ENCODE measurements at places on chromosomes 3 and 15.
A peak's percentile ranks its signal among the peaks of the same experiment; 100 is the strongest.

DNA sequence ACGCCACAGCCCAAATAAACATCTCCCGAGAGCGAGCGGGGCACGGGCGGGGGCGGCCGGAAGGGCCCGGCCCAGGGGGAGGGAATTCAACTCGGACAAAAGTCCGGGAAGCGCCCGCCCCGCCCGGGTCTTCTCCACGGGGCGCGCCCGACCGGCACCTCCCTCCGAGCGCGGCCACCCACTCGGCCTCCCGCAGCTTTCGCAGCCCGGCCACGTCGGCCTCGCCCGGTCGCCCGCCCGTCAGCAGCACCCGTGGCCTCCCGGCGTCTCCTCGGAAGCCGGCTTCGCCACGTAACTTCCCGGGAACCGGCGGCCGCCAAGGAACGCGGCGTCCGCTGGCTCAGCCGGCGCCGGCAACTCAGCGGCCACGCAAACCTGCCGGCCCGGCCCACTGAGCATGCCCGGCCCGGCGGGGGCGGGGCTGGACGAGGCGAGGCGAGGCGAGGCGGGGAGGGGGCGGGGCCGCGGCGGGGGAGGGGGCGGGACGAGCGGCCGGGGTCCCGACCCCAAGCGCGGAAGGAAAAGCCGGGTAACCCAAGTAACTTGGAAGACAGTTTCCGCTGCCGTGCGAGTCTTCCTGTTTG, at the start of gene TJP1:
Gene TJP1 (minus strand): TSS at position 369 of the 584 bp plus-strand sequence. CDS start 440 bp downstream, outside the sequence.
- DNase-seq = no peak

- DNase-seq = no peak
Observed at GRCh38 chr15:68199340-68199739, 5.8 kb downstream of the CALML4 start.

- DNase-seq = no peak
Observed at GRCh38 chr3:487614-488013, 291.1 kb downstream of the CHL1 start.

DNA sequence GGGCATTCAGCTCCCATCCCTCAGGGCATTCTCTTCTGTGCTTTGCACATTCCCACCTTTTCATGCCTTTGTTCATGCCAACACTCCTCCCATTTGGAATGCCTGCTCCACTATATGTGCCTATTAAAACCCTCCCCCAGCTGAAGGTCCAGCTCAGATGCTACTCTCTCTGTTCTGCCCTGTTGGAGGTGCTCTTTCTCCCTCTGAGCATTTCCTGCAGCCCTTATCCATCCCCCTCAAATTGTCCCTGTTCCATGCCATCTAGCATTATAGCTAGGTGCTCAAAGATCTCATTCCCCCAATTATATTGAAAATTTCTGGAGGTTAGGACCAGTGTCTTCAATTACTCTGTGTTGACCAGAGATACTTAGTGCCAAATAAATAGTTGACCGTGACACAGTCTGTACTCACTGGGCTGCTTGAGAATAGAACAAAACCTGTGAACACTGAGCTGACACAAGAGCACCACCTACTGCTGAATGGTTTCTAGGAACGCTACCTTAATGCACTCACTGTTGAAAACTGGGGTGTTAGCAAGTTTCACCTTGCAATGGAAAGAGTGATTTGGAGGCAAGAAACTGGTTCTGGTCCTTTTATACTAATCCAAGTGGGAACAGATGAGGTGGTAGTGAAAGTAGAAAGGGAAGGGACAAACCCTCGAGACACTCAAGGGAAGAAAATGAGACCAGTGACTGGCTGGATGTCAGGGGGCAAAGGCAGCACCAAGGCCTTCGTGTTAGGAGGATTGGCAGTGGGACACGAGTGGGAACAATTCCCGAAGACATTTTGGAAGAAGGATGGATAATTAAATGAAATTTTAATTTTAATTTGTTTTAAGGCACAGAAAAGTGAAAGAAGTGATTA, 289.8 kb upstream of the ROPN1 start:
- no peak for DNase-seq

GRCh38 chr3:159560214-159560979, 428.2 kb upstream of the IL12A start:
- DNase-seq = no peak

DNA sequence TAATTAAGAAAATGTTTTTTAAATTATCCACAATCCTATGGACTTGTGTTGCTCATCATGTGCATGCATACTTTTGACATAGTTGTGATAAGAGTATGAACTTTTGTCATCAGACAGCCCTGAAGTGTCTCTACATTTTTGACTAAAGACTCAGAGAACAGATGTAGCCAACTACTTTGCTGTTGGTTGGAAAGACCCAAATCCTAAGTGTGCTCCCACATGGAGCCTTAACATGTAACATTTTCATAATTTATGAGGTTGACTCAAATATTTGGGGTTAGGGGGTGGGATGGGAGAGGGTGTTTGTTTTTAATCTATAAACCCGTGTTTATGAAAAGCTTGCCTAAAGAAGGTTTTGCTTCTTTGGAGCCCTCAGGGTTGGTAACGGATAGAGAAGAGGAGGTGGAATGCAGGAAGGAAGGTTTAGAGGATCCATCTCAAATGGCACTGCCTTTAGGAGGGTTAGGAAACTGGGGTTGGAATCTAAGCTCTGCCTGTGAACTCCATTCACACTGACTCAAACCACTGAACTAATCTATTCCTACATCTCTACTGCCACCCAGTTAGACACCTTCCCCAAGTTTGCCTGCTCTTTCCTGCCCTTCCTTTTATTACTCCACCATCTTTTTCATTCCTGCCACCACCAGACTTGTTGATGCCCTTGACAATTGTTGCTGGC, 3.7 kb downstream of the BOC start:
- no peak for DNase-seq

GRCh38 chr3:65268426-65268825, 580.6 kb upstream of the ADAMTS9 start:
- DNase-seq = no peak

- no peak for DNase-seq
Observed at GRCh38 chr3:78506061-78506460, 1261.7 kb downstream of the ROBO1 start.

- no peak for DNase-seq
Observed at GRCh38 chr3:99108508-99108907, 207.0 kb upstream of the DCBLD2 start.

DNA sequence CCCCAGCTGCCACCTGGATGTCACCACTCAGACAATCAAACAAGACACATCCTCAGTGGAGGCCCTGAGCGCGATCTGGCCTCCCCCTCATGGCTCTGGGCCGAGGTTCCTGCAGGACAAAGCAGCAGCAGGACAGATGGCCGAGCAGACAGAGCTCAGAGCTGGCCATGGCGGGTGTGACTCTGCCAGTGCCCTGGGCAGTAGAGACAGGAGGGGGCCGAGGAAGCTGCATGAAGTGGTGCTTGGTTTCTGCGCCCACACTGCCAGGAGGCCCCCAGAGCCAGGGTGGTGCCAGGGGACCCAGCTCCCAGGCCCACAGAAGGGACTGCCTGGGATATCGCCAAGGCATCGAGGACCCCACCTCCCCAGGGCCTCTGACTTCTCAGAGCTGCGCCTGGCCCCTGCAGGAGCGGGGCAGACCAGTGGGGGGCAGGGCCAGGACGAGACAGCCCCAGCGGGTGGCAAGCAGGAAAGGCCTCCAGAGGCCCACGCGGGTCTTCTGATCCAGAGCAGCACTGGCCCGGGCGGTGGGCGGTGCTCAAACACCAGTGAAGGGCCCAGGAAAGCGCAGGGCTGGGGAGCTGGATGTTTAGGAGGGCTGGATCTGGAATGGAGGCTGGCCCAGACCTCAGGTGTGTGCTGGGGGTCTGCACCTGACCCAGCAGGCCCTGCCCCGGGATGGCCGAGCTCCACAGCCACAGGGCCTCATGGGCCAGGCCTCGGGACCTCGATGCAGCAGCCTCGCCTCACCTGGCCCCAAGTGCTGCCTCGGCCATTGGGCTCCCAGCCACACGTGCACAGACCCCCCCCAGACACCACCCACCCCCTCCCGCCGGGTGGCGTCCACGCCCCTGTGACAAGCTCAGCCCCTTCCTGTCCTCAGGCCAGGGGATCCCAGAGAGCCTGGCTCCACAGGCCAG, 76.0 kb downstream of the GOLGA8G start:
- DNase-seq = no peak

DNA sequence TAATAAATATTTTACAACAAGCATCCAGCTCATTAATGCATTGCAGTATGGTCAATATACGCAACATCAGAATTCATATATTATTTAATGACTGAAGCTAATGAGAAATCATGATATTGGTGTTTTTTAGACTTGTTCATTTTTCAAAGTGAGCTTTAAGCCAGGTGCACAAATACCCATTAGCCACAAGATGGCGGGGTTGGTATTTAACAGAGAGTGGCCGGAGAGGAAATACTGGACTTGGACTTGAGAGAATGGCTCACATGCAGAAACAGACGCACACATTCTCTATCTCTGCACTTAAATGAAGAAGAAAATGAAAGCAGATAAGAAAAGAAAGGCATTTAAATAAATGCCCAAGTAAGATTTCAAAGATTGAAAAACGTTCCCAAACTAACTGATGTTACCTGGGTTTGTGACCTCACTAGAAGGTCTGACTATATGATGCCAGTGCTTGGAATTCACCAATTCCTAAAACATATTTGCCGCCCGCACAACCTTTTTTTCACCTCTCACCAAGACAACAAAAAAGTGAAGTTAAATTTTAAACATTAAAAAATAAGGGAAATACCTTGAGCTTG, 21.2 kb upstream of the CRBN start:
- no peak for DNase-seq

- DNase-seq = no peak
Observed at GRCh38 chr3:50122071-50122470, 33.1 kb upstream of the SEMA3F start.

DNA sequence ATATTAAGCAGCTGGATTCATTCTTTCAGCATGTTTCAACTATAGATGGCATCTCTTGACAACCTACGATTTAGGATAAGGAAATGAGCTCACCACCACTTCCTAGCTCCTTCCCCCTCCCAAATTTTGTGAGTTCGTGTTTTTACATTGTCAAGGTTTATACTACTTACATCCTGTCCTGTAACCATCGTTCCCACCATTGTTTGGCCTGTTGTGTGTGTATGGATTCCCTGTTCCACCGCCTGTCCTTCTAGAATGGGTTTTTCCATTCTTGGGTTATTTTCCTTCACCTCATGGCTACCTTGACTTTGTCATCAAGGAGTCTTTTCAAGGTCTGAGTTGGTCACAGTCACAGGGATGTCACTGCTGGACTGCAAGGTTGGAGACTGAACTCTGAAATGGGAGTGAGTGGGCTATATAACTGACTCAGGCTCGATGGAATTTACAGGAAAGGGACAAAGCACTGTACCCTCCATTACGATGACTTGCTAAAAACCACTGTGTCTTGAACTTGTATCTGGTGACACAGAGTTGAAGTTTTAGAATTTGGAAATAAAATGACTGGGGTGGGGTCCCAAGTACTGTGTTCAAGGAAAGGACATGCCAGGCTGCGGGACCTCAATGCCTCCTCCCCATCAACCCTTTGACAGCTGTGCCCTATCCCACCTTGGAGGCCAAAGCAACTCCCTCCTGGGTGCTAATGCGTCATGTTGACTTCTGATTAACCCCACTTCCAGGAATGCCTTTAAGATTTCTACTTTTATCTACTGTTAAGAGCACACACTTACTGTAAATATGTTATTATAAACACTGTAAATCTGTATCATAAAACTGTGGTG, 66.8 kb upstream of the BLM start:
- DNase-seq = no peak

GRCh38 chr3:71718072-71718471, 7.1 kb downstream of the EIF4E3 start:
- no peak for DNase-seq

DNA sequence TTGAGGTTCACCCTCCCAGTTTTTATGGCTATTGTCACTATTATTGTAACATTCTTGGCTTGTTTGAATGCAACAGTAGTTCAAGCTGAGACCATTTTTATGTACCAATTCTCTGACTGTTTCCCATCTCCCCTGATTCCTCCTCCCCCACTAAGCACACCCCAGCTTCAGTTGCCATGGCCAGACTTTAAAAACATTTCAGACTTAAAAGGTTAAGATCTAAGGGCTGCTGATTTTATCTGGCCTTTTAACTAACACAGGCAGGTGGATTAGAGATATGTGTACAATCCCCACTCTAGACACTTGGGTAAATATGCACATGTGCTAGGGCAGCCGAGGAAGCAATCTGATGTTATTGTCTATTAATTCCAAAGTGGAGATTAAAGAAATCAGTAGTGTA, 386.3 kb upstream of the NR2F2 start:
- DNase-seq = no peak

- DNase-seq = no peak
Observed at GRCh38 chr15:81254277-81254915, 57.7 kb downstream of the IL16 start.

- no peak for DNase-seq
Observed at GRCh38 chr3:155970398-155970797, 99.9 kb downstream of the GMPS start.

GRCh38 chr3:64985072-64985471, 297.3 kb upstream of the ADAMTS9 start:
- no peak for DNase-seq

DNA sequence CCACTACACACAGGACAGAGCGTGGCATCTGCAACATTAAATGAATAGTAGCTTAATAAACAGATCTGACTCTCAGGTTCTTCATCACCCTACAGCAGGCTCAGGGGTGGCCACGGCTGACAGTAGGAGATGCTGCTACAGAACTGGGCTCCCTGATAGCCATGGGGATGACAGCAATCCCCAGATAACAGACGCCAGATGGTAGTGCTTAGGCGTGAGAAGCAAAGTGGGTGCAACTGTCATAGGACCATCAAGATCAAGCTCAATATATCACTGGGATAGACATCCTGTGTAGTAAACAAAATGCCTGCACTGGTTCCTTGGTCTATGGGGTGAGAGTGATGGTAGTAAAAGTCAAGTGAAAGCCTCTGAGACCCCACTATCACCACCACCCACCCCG, 2.6 kb upstream of the TPRA1 start:
- DNase-seq = no peak

GRCh38 chr15:73081321-73081958, 29.2 kb downstream of the NEO1 start:
- no peak for DNase-seq

DNA sequence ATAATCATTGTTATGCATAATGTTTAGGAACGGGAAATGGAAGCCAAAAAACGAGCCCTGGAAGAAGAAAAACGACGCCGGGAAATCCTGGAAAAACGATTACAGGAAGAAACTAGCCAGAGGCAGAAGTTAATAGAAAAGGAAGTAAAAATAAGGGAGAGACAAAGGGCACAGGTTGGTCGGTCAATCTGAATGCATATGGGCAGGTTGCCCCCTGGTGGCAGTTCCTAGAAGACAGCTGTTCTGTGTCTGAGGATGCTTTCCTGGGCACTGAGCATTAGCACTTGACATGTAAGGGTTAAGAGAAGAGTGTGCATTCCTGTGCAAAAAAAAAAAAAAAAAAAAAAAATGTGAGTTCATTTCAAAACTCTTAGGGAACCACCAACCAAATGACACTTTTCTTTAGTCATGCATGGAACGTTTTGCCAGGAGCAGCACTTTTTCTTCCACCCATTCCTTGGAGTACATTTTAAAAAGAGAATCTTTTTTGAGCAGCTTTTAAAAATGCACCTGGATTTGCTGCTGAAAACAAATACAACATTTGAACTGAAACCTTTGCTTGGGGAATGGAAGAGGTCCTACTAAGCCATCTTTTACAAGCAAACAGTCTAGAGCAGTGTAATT, 11.1 kb upstream of the ABHD10 start:
- DNase-seq = peak; percentile 50

GRCh38 chr3:45479621-45480035, 91.3 kb downstream of the LARS2 start:
- no peak for DNase-seq

GRCh38 chr3:129112308-129113052, 9.1 kb downstream of the RAB43 start:
- no peak for DNase-seq

GRCh38 chr15:75163150-75163564, 38.5 kb upstream of the C15orf39 start:
- DNase-seq = no peak

Measured in stimulated activated CD8-positive, alpha-beta memory T cell treated with anti-CD3 and anti-CD28 coated beads, Interleukin-12 subunit alpha, Interleukin-12 subunit beta, amount 100 ng/mL, for 4 hours (primary cell).